Adrenal gland (tissue), 19 donors: ENCODE measurements at places on chromosomes 1 and 21. TPM values are rescaled to one million over a fixed set of nuclear protein-coding genes. Genes with fewer than 3 reads are reported as not detected.
A peak's percentile ranks its signal among the peaks of the same experiment; 100 is the strongest.

DNA sequence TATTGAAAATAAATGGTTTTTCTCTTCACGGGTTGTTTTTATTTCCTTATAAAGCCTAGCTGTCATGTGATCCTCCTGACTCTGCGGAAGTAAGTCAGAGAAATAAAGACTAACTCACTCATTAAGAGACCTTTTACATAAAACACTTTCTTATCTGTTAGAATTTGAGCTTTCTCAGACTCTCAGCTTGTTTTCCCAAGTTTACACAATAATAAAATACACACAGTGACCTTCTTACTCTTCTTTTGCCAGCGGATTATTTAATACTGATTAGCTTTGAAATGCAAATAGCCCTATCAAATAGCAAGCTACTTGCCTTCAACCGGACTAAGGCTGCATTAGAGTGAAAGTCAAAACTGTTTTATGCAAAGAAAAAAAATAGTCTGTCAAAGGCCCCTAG is 45.5 kb upstream of the CXADR start:
- no peaks in the 10 kb centered on the region for H3K27me3 ChIP-seq
- no peak overlapping the region for H3K27ac ChIP-seq

GRCh38 chr1:48568501-48568900 is 96.5 kb upstream of the SPATA6 start:
- no peak overlapping the region for H3K4me3 ChIP-seq
- no peak for DNase-seq
- no peaks in the 10 kb centered on the region for H3K4me1 ChIP-seq
- H3K36me3 ChIP-seq, result no peaks in the 10 kb centered on the region
- no peaks in the 10 kb centered on the region for H3K27me3 ChIP-seq

DNA sequence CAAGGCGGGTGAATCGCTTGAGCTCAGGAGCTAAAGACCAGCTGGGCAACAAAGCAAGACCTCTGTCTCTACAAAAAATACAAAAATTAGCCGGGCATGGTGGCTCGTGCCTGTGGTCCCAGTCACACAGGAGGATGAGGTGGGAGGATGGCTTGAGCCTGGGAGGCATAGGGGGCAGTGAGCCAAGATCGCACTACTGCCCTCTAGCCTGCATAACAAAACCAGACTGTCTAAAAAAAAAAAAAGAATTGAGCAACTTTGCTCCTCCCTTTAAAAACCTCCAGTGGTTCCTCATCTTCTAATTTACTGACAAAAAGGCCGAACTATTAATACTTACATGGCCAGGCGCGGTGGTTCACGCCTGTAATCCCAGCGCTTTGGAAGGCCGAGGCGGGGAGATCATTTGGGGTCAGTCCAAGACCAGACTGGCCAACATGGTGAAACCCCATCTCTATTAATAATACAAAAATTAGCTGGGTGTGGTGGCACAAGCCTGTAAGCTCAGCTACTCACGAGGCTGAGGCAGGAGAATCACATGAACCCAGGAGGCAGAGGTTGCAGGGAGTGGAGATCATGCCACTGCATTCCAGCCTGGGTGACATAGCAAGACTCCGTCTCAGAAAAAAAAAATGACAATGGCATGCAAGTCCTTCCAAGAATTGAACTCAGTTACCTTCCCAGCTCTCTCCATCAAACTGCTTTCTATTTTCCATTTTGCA is 4.4 kb downstream of the ACBD3 start:
- no peak overlapping the region for H3K4me3 ChIP-seq
- H3K27me3 ChIP-seq, result no peaks in the 10 kb centered on the region
- H3K36me3 ChIP-seq, result no peaks in the 10 kb centered on the region
- peaks cover 45% of the 10 kb centered on the region for H3K4me1 ChIP-seq
- H3K27ac ChIP-seq, result no peak overlapping the region
- peak; percentile 66 for DNase-seq

- no peak overlapping the region for H3K4me3 ChIP-seq
- no peak overlapping the region for H3K27ac ChIP-seq
- DNase-seq, result no peak
- peaks cover 80% of the 10 kb centered on the region for H3K27me3 ChIP-seq
- peaks cover 18% of the 10 kb centered on the region for H3K4me1 ChIP-seq
Measured at GRCh38 chr1:75135573-75136194, 1.5 kb downstream of the LHX8 start.

DNA sequence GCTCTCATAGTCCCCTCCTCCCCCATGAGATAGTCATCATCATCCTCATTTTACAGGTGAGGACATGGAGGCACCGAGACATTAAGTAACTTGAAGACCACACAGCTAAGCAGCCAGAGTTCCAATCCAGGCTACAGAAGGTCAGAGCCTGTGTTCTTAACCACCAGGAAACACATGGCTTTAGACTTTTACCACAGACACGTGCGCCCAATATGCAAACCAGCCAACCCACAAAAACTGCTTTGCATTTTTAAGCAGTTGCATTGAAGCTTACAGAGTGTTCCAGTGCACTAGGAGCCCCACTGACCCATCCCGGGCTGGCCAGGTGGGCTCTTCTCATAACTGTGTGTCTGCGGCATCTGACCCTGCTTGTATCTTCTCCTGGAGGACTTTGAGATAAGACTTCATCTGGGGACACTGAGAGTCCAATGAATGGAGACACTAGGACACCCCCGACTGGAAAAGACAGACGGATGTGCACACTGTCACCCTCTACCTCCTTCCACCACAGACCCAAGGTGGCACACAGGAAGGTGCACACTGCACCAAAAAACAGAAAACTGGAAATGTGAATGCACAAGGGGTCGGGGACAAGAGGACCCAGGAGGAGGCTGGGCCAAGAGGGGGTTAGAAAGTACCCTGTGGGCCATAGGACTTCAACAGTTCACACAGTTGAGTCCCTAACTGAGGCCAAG is 56.4 kb downstream of the ETS2 start:
- H3K27me3 ChIP-seq, result no peaks in the 10 kb centered on the region
- H3K4me1 ChIP-seq, result no peaks in the 10 kb centered on the region
- no peaks in the 10 kb centered on the region for H3K36me3 ChIP-seq
- no peak overlapping the region for H3K4me3 ChIP-seq

GRCh38 chr1:70483342-70483741 is 72.3 kb downstream of the CTH start:
- DNase-seq, result no peak
- H3K27me3 ChIP-seq, result no peaks in the 10 kb centered on the region
- peaks cover 3% of the 10 kb centered on the region for H3K4me1 ChIP-seq
- H3K36me3 ChIP-seq, result no peaks in the 10 kb centered on the region
- H3K4me3 ChIP-seq, result no peak overlapping the region

GRCh38 chr1:59967141-59967697 is 40.6 kb upstream of the CYP2J2 start:
- no peaks in the 10 kb centered on the region for H3K36me3 ChIP-seq
- no peaks in the 10 kb centered on the region for H3K4me1 ChIP-seq
- no peak overlapping the region for H3K27ac ChIP-seq
- no peak for DNase-seq
- H3K4me3 ChIP-seq, result no peak overlapping the region
- H3K27me3 ChIP-seq, result no peaks in the 10 kb centered on the region

DNA sequence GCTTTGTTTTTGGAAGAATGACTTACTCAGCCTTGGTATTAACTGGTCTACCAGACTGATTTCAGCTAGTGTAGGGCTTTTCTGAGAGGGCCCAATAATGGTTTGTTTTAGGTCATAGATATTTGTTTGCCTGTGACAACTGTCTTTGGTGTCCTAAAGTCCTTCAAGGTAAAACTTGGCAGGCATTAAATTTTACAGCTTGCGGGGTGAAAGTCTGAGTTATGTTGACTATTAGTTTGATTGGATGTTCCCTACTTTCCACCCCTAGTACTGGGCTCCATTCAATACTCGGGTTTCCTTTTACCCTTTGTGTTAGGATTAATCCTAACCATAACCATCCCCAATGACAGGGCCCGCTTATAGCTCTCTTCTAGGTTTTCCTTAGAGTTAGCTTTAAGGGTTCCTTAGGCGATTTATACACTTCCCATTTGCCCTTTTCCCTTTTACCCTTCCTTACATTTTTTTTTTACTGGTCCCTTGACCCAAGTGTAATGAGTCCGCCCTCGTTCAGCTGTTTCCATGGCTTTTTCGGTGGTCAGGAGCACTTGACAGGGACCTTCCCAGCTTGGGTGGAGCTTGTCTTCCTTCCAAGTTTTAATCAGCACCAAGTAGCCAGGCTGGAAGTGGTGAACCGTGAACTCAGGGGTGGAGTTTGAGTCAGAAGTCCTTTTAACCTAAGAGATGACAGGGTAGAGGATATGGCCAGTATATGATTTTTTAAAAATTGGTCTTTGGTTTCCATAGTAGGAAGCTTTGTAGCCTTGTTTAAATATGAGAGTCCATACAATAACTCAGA is 28.5 kb upstream of the LCE5A start:
- H3K36me3 ChIP-seq, result no peaks in the 10 kb centered on the region
- no peak overlapping the region for H3K4me3 ChIP-seq
- H3K27ac ChIP-seq, result no peak overlapping the region
- no peak for DNase-seq
- no peaks in the 10 kb centered on the region for H3K4me1 ChIP-seq
- H3K27me3 ChIP-seq, result no peaks in the 10 kb centered on the region

DNA sequence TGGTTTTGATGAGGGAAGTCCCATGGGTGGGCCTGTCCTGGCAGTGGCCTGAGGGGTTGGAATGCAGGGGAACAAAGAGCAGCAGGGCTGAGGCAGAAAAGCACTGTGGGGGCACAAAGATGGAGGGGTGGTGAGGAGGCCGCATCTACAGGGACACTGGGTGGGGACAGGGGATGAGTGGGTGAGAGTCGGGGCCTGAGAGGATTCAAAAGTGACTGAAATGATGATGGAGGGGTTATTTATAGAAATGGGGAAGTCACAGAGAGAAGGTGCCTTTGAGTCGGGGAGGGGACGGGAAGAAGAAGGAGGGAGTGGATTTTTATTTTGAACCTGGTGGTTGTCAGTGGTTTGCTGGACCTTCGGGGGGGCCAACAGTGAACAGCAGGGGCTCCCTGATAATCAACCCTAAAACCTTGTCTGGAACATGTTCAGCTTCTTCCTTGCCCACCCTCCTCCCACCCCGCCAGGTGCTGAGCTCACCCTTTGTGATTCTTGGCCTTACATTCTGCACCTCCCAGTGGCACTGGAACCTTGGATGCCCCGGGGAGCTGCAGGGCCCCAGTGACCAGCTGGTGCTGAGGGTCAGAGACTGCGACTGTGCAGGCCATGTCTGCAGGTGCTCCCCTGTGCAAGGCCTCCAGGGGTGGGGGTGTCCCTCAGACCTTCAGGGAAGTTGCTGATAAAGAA is 42.9 kb downstream of the IER5 start:
- no peaks in the 10 kb centered on the region for H3K27me3 ChIP-seq
- H3K4me1 ChIP-seq, result peaks cover 41% of the 10 kb centered on the region
- H3K27ac ChIP-seq, result no peak overlapping the region
- H3K4me3 ChIP-seq, result no peak overlapping the region

GRCh38 chr1:201488830-201489589 is 17.9 kb downstream of the CSRP1 start:
- H3K27ac ChIP-seq, result peak overlapping the region; percentile 90
- peaks cover 35% of the 10 kb centered on the region for H3K36me3 ChIP-seq
- peaks cover 61% of the 10 kb centered on the region for H3K4me1 ChIP-seq

DNA sequence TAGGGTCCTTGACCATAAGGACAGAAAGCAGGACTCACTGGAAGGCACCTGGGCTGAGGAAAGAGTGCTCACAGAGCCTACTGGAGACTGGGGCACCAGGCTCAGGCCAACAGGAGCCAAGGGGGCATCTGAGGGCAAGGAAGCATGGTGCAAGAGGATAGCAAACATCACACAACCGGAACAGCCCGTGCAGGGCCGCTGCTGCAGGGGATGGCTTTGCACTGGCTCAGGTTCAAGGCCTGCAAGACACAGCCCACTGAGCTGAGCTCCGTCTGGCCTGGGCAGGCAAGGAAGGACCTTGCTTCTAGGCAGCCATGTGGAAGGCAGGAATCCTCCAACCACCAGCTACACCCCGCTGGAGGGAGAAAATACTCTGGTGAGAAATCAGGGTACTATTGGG is 59.8 kb upstream of the KIF26B start:
- no peak overlapping the region for H3K4me3 ChIP-seq
- peak; percentile 62 for DNase-seq
- no peak overlapping the region for H3K27ac ChIP-seq
- H3K36me3 ChIP-seq, result no peaks in the 10 kb centered on the region
- no peaks in the 10 kb centered on the region for H3K27me3 ChIP-seq
- H3K4me1 ChIP-seq, result peaks cover 16% of the 10 kb centered on the region

Gene KLHDC8A
- polyA plus RNA-seq, result 60.9 TPM

Gene PIGV
- 8.5 TPM for polyA plus RNA-seq

Gene KCNJ15
- polyA plus RNA-seq, result 0.48 TPM
